ENCODE measurements at places on chromosomes 3 and 15. TPM values are rescaled to one million over a fixed set of nuclear protein-coding genes. Genes with fewer than 3 reads are reported as not detected.

ATOSA gene
- total RNA-seq = 12.2 TPM

THUMPD3 gene
- 65.4 TPM for total RNA-seq

- DNase-seq = no peak
Measured at GRCh38 chr3:156558389-156558788, 3.5 kb upstream of the SSR3 start.

GRCh38 chr3:182465301-182466185 lies 327.8 kb upstream of the ATP11B start:
- no peak for DNase-seq

DNA sequence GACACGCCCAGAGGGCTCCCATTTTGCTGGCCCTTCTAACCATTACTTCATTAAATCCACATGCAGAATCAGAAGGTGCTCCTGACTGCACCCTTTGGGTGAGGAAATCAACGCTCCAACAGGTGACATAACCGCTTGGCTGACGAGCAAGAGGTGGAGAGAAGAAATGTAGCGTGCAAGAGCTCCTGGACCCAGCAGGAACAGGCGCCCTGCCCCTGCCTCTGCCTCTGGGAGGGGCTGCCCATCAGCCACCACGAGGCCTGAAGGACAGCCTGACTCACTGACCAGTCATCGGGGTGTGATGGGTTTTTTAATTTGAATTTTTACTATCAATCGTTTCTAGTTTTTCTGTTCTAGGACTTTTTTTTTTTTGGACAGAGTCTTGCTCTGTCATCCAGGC lies 218.2 kb downstream of the ADAMTS17 start:
- peak; percentile 55 for DNase-seq

- DNase-seq = no peak
Measured at GRCh38 chr3:71640331-71640983, 56.9 kb upstream of the FOXP1 start.

DNA sequence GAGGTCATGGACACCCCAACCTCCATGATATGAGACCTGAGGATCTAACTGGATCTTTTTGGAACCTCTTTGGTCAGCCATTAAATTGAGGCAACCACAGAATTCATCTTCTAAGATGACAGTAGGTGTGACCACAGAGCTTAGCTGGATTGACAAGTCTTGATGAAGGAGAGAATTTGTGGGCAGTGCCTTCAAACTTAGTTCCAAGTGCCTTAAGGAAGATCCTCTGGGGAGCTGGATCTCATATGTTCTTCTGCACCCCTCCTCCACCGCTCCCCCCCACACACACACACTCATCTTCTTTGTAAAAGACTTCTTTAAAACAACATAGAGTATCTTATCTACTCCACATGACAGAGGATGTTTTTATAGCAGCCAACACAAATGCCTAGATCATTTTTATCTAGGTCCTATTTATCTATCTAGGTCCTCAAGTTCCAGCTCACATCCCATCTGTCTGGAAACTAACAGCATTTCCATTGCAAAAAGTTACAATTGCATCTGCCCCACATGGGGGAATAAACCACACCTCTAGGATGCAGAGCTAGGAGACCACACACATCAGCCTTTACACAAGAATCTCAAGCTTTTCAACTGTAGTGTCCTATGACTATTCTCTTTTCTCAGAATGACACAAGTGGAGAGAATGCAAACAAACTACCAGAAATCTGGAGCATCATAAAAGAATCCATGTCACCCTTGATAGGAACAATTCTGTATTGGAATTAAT lies 37.4 kb downstream of the WWTR1 start:
- peak; percentile 74 for DNase-seq

- DNase-seq = peak; percentile 83
Measured at GRCh38 chr3:48695393-48695753, 9.7 kb upstream of the NCKIPSD start.

FANCD2OS gene
- total RNA-seq = not detected

DNA sequence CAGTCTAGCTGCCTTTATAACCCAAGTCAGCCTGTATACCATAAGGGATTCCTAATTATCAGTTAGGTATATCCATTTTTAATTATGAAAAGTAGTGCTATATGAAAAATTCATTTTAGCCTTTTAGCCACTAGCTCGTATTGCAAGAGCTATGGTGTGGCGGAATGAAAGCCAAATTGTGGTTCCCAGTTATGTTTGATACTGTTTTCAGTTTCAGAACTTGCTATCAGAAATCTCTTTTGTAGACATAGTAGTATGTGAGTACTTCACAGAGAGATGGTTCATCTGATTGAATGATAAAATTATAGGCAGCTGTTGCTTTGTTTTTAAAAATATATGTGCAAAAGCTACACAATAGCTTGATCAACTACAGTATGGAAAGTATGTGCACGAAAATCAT lies 134.6 kb downstream of the SLC25A26 start:
- DNase-seq = no peak

NPAP1 gene
- total RNA-seq = 0.03 TPM

DNA sequence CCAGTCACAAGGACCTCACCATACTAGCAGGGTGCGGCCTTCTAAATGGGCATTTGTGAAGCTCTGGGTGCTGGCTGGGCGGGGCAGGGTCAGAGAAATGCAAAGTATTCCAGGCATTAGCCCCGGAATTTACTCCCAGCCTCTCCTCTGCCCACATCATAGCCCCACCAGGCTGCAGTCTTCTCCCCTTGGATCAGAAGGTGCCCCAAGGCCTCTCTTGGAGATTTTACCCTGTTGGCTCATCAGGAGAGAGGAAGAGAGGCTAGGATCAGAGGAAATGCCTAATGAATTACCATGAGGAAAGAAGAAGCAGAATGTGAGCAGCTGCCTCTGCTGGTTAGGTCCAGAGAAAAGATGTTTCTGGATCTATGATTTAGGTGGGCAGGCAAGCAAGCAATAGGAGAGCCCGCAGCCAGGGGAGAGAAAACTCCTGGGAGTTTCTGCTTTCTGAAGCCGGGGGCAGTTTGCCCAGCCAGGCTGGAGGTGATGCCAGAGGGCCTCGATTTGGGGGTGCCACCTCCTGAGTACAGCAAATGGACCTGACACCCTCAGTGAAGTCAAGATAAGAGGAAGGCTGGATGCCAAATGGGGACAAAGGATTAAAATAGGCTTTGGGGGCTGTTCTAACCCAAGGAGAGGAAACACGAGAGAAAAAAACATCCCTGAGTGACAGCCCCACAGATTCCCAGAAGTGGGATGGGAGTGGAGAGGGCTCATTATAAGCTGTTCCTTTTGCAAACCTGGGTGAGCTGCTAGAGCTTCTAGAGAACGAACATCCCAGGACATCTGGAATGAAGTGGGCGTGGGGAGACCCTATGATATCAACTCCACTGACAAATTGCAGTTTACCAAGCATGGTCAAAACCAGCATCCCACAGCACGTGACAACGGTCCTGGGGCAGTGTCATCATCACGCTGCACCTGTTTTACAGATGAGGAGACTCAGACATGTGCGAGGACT lies 65.4 kb downstream of the BDH1 start:
- peak; percentile 87 for DNase-seq

- no peak for DNase-seq
Measured at GRCh38 chr3:77328690-77329089, 288.8 kb downstream of the ROBO2 start.

WDR6 gene
- total RNA-seq = 33.3 TPM

- no peak for DNase-seq
Measured at GRCh38 chr3:156170571-156170970, 50.2 kb downstream of the KCNAB1 start.

DNA sequence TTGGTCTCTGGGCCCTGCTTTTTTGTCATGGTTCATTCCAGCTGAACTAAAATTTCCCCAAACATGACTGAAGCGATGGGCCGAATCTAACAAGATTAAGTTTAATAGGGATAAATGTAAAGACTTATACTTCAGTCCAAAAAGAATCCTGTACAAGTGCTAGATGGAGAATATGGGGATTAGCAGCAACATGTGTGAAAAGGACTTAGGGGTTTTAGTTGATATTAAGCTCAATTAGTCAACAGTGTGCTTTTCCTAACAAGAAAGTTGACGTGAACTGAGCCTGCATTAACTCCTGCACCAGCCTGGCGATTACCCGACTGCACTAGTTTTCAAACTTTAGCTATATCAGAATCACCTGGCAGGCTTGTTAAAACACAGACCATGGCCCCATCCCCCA lies 61.0 kb upstream of the BBX start:
- DNase-seq = no peak

PLA2G4E gene
- not detected for total RNA-seq

DNA sequence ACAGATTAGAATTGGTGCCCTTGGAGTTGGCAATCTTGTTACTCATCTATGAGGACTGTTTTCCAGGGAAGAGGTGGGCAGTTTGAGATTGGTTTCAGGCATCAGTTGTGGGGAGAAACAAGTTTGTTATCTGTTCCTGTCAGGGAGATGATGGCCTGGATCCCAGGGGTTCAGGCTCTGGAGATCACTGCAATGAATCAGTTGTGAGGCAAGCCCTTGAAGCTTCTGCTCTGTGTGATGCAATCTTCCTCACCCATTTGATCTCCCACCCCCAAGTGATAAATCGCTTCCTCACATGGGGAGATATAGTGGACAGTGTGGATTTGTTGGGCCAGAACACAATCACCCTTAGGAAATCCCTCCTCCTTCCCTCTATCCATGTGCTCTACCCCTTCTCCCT lies 276.6 kb upstream of the LRTM1 start:
- DNase-seq = no peak

- DNase-seq = peak; percentile 44
Measured at GRCh38 chr3:174243171-174243570, 616.0 kb upstream of the NAALADL2 start.

GRCh38 chr15:90400005-90400758 lies 12.1 kb downstream of the IQGAP1 start:
- DNase-seq = peak; percentile 24

GRCh38 chr15:52702390-52702789 lies 23.2 kb upstream of the ATOSA start:
- DNase-seq = no peak

GRCh38 chr3:196812853-196813252 lies 54.9 kb upstream of the SENP5 start:
- no peak for DNase-seq

GRCh38 chr3:46406788-46407611 lies at the start of the genes CCR5AS and CCRL2:
Gene CCR5AS (minus strand): TSS chr3:46407066.
Gene CCRL2 (plus strand): TSS chr3:46407259. CDS start chr3:46408080, 821 bp downstream.
- peak; percentile 67 for DNase-seq

GRCh38 chr15:67202991-67203390 lies 51.5 kb downstream of the AAGAB start:
- DNase-seq = no peak

GRCh38 chr3:112446343-112446742 lies 52.9 kb downstream of the BTLA start:
- DNase-seq = no peak

Measured in Daoy (cell line).